GM03348 (cell line): ENCODE measurements at places on chromosomes 2 and 18.

DNA sequence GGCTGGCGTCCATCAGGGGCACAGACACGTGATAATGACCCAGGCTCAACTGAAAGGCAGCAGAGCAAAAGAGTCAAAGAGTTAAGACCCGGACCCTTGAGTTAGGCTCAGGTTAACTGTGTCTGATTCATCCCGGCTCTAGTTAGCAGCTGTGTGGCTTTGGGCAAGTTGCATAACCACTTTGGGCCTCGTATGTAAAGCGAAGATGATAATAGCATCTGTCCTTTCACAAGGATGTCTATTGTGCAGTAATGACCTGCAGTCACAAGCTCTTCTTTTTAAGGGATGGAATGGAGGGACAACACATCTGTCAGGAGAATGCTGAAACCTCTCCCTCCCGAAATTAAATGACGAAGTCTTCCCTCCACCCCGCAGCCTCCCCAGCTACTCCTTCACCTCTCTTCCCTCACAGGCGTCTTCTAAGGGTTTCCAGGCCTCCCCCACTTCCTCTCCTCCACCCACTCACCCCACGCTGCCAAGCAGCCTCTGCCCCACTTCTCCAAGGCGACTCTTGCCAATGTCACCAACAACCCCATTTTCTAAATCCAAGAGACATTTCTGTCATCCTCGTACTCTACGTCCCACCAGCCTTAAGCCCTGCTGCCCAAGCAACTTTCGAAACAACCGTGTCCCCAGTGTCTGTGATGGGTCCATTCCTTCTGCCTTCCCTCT, 135.1 kb upstream of the ID2 start:
- DNase-seq: no peak

- DNase-seq: no peak
Observed at GRCh38 chr2:44107086-44107740, 61.5 kb upstream of the PPM1B start.

DNA sequence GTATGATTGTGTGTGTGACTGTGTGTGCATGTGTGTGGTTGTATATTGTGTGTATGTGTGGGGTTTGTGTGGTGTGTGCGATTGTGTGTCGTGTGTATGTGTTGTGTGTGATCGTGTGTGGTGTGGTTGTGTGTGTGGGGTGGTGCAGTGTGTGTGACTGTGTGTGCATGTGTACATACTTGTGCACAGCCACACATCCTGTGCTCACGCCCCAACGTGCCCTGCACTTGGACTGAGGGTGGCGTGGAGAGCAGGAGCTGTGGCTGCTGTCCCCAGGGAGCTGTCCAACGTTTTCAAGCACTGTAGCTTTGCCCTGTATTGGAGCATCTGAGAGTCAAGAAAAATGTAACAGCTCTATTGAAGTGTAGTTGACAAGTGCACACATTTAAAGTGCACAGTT, 243.2 kb upstream of the HDAC4 start:
- no peak for DNase-seq

DNA sequence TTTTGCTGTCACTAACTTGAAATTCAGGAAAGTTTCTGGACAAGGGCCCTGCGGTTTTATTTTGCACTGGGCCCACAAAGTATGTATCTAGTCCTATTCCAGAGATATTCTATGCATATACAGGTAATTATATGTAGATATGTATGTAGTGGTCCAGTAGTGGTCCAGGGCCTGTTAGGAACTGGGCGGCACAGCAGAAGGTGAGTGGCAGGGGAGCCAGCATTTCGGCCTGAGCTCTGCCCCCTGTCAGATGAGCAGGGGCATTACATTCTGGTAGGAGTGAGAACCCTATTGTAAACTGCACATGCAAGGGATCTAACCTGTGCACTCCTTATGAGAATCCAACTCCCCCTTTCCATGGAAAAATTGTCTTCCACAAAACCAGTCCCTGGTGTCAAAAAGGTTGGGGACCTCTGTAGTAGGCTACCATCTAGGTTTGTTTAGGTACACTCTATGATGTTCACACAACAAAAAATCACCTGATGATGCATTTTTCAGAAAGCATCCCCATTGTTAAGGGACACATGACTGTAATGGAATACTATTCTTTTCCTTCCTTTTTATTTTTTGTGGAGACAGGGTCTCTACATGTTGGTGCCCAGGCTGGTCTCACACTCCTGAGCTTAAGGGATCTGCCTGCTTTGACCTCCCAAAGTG, 2.8 kb upstream of the PPP4R3B start:
- DNase-seq: peak; percentile 11

DNA sequence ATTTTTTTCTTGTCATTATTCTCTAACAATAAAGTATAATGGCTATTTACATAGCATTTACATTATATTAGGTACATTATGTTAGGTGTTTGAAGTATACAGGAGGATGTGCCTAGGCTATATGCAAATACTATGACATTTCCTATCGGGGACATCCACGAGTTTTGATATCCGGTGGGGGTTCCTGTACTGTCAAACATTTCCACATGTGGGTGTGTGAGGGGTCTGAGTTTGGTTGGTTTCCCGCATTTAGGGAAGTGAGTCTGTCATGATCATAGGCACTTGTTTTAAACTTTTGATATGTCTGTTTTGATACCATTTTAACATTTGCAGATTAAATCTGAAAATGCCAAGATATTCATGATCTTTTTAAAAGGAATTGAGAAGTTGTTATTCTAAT, 76.0 kb downstream of the CEP192 start:
- no peak for DNase-seq

GRCh38 chr2:231394211-231395141, 1.0 kb upstream of the B3GNT7 start:
- no peak for DNase-seq

DNA sequence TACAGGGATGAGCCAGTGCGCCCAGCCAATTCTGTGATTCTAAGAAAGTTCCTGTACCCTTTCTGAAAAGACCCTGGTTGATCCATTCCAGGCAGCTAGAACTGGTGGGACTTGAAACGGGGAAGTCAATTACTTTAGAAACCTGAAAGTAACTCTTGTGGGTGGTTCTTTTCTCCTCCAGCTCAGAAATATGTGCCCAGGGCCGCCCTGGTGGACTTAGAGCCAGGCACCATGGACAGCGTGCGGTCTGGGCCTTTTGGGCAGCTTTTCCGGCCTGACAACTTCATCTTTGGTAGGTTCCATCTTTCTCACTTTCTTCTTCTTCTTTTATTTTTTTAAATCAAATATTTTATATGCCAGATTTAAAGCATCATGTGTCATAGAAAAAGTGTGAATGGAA, 2.7 kb downstream of the TUBB6 start:
- no peak for DNase-seq

- no peak for DNase-seq
Observed at GRCh38 chr2:224401641-224402342, at the start of gene FAM124B. FAM124B (minus strand) TSS chr2:224402107; CDS start chr2:224401768, 339 bp downstream.

- no peak for DNase-seq
Observed at GRCh38 chr2:54336977-54337255, 80.9 kb upstream of the TSPYL6 start.

DNA sequence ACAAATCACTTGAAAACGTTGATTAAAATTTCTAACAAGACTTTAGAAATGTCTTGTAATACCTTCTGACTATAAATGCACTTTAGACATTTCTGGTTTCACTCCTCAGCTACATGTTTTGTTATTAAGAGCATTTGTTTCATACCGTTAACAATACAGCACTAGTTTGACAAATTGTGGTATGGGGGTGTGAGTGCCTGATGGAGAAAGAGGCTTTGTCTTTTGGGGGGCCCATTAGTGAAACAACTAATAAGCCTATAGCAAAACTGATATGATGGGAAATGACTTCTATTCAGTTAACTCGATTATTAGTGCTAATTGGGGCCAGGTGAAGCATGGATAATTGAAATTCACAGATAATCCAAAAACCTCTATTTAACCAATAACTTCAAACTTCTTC, 30.9 kb upstream of the ZNF516 start:
- no peak for DNase-seq

- DNase-seq: no peak
Observed at GRCh38 chr2:238585836-238586821, 159.4 kb downstream of the ASB1 start.

DNA sequence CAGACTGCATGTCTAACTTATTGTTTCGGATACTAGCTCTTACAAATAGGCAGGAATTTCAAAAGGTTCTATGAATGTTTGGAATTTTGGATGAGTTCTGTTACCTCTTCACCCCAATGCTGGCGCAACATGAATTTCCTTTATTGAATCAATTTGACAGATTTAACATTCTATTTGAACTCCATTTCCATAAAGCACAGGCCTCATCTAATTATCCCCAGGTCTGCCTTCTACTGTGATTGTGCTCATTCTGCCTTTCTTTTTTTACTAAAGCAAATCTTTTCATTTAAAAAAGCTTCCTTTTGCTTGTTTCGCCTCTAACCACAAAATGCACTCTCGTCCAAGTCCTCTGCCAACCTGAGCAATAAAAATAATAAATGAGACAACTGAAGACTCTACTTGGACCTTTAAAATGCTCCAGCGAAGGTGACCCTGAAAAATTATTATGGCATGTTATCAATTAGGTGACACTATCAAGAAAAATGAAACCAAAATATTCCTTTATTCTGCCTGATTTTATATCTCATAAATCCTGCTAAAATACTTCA, 922.9 kb upstream of the FSHR start:
- DNase-seq: no peak

GRCh38 chr2:42141687-42142546, 27.2 kb upstream of the EML4 start:
- peak; percentile 58 for DNase-seq

GRCh38 chr2:150370561-150370960, 116.9 kb downstream of the RND3 start:
- DNase-seq: no peak

- no peak for DNase-seq
Observed at GRCh38 chr18:78240627-78241252, 738.9 kb upstream of the SALL3 start.

- no peak for DNase-seq
Observed at GRCh38 chr2:29423061-29423666, 307.9 kb downstream of the CLIP4 start.

GRCh38 chr2:72828840-72829507, 3.1 kb upstream of the EXOC6B start:
- DNase-seq: no peak

GRCh38 chr2:202778217-202778616, 93.3 kb downstream of the ICA1L start:
- DNase-seq: no peak

DNA sequence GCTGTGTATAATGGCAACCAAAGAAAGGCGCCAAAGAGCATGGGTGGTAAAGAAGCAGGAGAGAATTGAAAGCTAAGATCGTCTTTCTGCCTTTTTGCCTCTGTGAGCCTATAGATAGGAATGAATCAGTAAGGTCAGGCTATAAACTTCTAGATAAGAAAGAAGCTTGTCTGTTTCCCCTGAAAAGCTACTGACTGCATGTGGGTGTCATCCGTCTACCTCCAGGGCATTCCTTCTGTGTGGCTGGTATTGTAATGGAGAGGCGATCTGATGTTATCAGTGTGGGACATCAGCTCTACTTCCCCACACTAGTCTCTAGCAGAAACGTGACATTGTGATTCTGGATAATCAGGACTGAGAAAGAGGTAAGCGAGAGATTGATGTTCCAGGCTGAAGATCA, 63.4 kb upstream of the PLA2R1 start:
- no peak for DNase-seq

- DNase-seq: no peak
Observed at GRCh38 chr2:230863031-230863430, 1.7 kb upstream of the ITM2C start.

GRCh38 chr2:182463760-182464159, 36.9 kb upstream of the PDE1A start:
- no peak for DNase-seq

DNA sequence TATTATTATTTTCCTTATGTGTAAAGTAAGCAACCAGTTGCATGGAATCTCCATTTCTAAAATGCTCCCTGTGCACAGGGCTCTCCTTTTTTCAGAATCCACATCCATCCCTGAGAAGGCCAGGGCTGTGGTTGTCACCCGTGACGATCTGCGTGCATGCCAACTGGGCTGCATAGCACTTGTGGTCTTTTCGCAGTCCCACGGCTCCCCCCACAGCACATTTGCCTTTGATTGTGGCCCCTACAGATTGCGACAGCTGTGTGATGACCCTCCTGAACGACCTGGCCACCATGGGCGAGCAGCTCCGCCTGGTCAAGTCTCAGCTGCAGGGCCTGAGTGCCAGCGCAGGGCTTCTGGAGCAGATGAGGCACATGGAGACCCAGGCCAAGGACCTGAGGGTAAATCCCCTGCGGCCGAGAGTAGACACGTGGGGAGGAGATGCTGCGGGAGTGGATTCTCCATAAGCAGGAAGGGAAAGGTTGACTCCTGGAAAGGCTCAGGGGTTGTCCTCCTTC, 119.8 kb upstream of the TTC39C start:
- no peak for DNase-seq

GRCh38 chr2:24020244-24020643, 10.4 kb downstream of the MFSD2B start:
- no peak for DNase-seq

DNA sequence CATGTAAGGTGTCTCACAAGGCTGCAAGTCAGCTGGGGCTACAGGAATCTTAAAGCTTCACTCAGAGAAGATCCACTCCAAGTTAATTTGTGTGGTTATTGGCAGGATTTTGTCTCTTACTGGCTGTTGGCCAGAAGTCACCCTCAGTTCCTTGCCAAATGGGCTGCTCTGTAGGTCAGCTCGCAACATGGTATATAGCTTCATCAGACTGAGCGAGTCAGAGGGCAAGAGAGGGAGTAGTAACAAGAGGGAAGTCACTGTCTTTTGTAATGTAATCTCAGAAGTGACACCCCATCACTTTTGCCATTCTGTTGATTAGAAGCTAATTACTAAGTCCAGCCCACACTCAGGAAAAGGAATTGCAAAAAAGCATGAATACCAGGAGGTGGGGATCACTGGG, 119.5 kb downstream of the LRRTM1 start:
- DNase-seq: no peak

DNA sequence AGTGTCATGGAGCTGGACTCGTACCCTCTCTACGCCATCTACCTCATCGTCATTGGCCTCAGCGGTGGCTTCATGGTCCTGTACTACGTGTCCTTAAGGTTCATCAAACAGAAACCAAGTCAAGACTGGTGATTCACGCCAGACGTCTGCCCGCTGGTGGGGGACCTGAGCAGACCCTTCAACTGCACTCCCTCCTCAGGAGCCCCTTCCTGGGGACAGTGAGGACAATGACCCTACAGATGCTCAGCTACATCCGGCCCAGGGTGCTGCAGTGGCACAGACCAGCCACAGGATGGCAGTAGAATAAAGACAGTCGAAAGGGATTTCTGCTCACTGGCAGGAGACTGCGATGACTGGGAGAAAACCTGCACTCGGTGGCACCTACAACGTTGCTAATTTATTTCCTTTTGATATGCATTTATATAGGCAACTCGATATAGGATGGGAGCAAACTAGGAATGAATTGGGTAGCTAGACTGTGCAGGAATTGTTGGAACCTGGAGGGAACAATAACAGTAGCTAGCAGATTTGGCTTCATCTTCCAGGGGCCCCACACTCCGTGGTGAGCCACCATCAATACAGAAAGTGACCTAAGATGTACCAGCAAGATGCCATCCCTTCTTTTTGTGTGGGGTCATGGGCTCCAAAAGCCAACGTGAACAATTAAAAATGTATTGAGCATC, 39.2 kb downstream of the ABCG8 start:
- DNase-seq: peak; percentile 87
